Mammary microvascular endothelial cell (primary cell): ENCODE measurements at places on chromosomes 3 and 15. TPM values are rescaled to one million over a fixed set of nuclear protein-coding genes. Genes with fewer than 3 reads are reported as not detected.

The RASGRP1 gene
- total RNA-seq = under 0.01 and 0.05 TPM in 2 replicates

The SAMMSON gene
- total RNA-seq = not detected in 2 replicates

The FGF12 gene
- total RNA-seq = 6.9 and 7.3 TPM in 2 replicates

The TRPC1 gene
- total RNA-seq = 1.7 and 2.7 TPM in 2 replicates

The B4GALT4 gene
- total RNA-seq = 3.1 and 5.6 TPM in 2 replicates

The HRH1 gene
- total RNA-seq = 11.2 and 12.3 TPM in 2 replicates

The SPINK8 gene
- total RNA-seq = not detected in 2 replicates

The TRIM69 gene
- 17.3 and 18.4 TPM in 2 replicates for total RNA-seq

The CCR8 gene
- not detected in 2 replicates for total RNA-seq

The MB21D2 gene
- 29.3 and 30.3 TPM in 2 replicates for total RNA-seq

The OSTN gene
- not detected in 2 replicates for total RNA-seq

The GUCA1C gene
- not detected in 2 replicates for total RNA-seq

The LDHAL6B gene
- total RNA-seq = not detected in 2 replicates

The GP5 gene
- total RNA-seq = 0.13 TPM in 1 of 2 replicates, not detected in the other

The CCDC9B gene
- 6.3 and 7.7 TPM in 2 replicates for total RNA-seq
